ENCODE measurements at places on chromosomes 13 and 19.

DNA sequence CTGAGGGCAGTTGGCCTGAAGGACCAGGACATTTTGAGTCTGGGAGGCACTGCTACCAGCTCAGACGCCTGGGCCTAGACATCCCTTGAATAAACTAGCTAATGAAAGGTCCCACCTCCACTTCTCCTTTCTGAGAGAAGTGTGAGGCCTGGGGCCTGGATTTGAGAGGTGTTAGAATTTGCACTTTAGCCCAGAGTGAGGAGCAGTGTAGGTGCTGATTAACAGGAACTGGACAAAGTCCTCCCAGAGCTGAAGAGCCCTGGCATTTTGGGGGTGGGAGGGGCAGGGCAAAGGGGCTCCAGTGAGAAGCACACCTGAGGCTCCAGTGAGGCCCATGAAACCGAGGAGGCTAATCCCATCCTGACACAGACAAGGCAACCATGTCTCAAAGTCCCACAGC is 15.2 kb upstream of the SLC1A5 start:
- no peaks in the 10 kb centered on the region for H3K36me3 ChIP-seq
- no peaks in the 10 kb centered on the region for H3K27me3 ChIP-seq
- no peak overlapping the region for H3K4me3 ChIP-seq
- H3K27ac ChIP-seq: no peak overlapping the region
- no peak for DNase-seq

DNA sequence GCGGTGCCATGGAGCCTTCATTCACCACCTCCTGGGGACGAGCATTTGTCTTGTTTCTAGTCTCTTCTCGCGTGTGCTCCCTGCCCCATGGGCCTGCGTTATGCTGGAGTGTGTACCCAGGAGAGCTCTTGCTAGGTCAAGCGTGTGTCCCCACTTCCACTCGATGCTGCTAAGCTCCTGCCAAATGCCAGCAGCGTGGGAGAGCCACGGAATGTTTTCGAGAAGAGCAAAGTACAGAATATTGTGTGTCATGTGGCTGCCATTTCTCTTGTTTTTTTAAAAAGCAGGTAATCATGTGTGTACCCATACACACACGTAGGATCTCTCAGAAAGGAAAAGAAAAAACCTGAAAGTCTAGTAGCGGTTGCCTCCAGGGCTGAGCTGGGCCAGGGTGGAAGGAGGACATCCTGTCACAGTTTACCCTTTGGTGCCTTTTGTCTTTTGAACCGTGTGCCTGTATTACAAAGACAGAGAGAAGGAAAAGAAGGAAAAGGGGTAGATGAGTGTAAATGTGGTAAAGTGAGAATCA is 28.6 kb downstream of the PAK4 start:
- H3K27me3 ChIP-seq: no peaks in the 10 kb centered on the region
- peak overlapping the region; percentile 34 for H3K27ac ChIP-seq
- H3K4me3 ChIP-seq: no peak overlapping the region

GRCh38 chr13:39405596-39406205 is 197.3 kb downstream of the LHFPL6 start:
- H3K27ac ChIP-seq: no peak overlapping the region
- peaks cover 3% of the 10 kb centered on the region for H3K4me1 ChIP-seq
- H3K36me3 ChIP-seq: no peaks in the 10 kb centered on the region
- no peak for DNase-seq
- no peak overlapping the region for H3K4me3 ChIP-seq

- H3K4me3 ChIP-seq: no peak overlapping the region
- no peak for DNase-seq
- H3K27ac ChIP-seq: no peak overlapping the region
- peaks cover 5% of the 10 kb centered on the region for H3K4me1 ChIP-seq
- H3K27me3 ChIP-seq: no peaks in the 10 kb centered on the region
Measured at GRCh38 chr19:4425537-4425936, 23.1 kb downstream of the CHAF1A start.

GRCh38 chr13:77820431-77821149 is 98.0 kb downstream of the EDNRB start:
- DNase-seq: no peak
- no peaks in the 10 kb centered on the region for H3K27me3 ChIP-seq
- H3K4me3 ChIP-seq: no peak overlapping the region
- no peaks in the 10 kb centered on the region for H3K4me1 ChIP-seq

GRCh38 chr19:41575998-41576397 is at the start of gene CEACAM21:
Gene CEACAM21 (plus strand): TSS chr19:41576166. CDS start chr19:41576275, 109 bp downstream.
- DNase-seq: no peak
- peaks cover 11% of the 10 kb centered on the region for H3K27me3 ChIP-seq
- H3K36me3 ChIP-seq: no peaks in the 10 kb centered on the region

DNA sequence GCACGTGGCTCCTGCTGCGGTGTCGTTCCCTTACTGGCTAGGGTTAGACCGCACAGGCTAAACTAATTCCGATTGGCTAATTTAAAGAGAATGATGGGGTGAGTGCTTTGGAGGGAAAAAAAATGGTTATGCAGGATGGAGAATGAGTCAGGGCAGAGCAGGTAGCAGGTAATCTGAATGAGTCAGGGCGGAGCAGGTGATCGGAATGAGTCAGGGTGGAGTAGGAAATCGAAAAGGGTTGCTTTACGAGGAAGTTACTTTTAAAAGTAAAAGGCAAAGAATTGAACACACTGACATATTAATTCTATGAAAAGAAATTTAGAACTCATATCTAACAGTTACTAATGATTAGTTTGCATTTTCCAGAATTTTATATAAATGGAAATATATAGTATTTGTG is 335.5 kb downstream of the FOXO1 start:
- H3K27me3 ChIP-seq: no peaks in the 10 kb centered on the region
- H3K4me3 ChIP-seq: no peak overlapping the region
- H3K27ac ChIP-seq: no peak overlapping the region
- peaks cover 16% of the 10 kb centered on the region for H3K4me1 ChIP-seq
- DNase-seq: no peak

GRCh38 chr13:32838945-32839344 is 177.3 kb upstream of the KL start:
- H3K27me3 ChIP-seq: no peaks in the 10 kb centered on the region
- H3K4me3 ChIP-seq: no peak overlapping the region
- H3K36me3 ChIP-seq: no peaks in the 10 kb centered on the region
- no peaks in the 10 kb centered on the region for H3K4me1 ChIP-seq
- H3K27ac ChIP-seq: no peak overlapping the region
- DNase-seq: no peak

DNA sequence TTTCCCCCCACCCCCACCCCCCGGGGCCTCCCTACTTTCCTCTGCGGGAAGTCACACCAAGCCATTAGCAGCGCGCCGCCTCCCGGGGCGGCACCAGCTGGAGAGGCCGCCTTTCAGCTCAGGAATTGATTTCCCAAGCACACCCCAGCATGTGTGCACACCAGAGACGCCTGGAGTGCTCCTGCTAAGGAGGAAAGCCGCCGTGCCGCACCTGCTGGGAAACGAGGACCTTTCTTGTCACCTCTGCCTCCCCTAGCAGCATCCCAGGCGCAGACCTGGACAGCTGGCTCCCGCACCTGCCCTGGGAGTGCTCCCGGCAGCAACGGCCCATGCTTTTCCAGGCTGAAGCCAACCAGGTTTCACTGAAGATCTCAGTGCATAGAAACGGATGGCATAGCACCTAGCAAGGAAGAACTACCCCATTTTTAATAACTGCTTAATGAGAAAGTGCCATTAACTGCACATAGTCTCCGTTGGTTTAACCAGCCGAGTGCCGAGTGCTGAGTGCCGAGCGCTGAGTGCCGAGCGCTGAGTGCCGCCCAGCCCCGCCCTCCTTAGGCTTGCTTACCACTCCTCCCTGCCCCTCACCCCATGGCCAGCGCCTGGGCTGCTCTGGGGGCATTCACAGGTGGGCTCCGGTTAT is 165.0 kb downstream of the USP12 start:
- no peak for DNase-seq
- H3K4me3 ChIP-seq: peak overlapping the region; percentile 30
- no peak overlapping the region for H3K27ac ChIP-seq

- no peaks in the 10 kb centered on the region for H3K27me3 ChIP-seq
- no peaks in the 10 kb centered on the region for H3K4me1 ChIP-seq
- DNase-seq: no peak
- no peaks in the 10 kb centered on the region for H3K36me3 ChIP-seq
Measured at GRCh38 chr13:30871588-30872275, 34.3 kb upstream of the MEDAG start.

- H3K4me1 ChIP-seq: peaks cover 16% of the 10 kb centered on the region
- H3K27ac ChIP-seq: no peak overlapping the region
- H3K36me3 ChIP-seq: no peaks in the 10 kb centered on the region
- no peak for DNase-seq
- H3K27me3 ChIP-seq: no peaks in the 10 kb centered on the region
- H3K4me3 ChIP-seq: no peak overlapping the region
Measured at GRCh38 chr13:94660695-94661326, 51.5 kb downstream of the SOX21 start.

GRCh38 chr13:56924401-56924800 is 216.3 kb upstream of the PRR20A start:
- H3K4me3 ChIP-seq: no peak overlapping the region
- H3K36me3 ChIP-seq: no peaks in the 10 kb centered on the region
- H3K4me1 ChIP-seq: no peaks in the 10 kb centered on the region
- H3K27ac ChIP-seq: no peak overlapping the region

DNA sequence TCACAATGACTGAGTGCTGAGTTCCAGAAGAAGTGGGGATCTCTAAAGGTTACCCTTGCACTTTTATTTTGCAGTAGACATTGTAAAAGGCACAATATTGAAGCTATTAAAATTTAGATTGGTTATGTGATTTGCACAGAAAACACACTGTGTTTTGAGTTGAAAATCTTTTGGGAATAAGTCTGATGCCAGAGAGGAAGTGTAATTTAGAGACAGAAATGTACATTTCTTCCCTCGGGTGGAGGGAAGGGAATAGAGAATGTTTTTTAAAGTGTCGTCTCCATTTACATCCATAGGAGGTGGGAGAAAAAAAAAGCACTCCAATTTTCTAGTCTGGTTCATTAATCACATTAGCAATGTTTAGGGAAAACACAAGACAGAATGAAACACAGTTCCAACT is 465.8 kb downstream of the OLFM4 start:
- H3K4me1 ChIP-seq: no peaks in the 10 kb centered on the region
- no peak overlapping the region for H3K27ac ChIP-seq
- no peaks in the 10 kb centered on the region for H3K36me3 ChIP-seq
- no peak overlapping the region for H3K4me3 ChIP-seq
- no peaks in the 10 kb centered on the region for H3K27me3 ChIP-seq
- no peak for DNase-seq

DNA sequence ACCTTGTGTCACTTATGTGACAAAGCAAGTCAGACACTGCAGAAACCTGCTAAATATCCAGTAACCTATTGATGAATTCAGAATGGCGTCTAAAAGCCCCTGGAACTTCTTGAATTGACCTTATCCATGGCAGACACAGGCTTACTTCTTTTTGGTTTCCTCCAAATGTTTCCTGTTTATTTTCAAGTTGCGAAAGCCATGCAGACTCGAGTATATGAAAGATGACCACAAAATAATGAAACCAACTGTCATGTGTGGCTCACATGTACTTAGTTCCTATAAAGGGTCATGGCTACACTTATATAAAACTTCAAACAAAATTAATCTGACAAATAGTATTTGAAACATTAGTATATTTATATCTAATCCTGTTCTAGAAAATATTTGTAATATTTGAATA is 113.1 kb upstream of the FNDC3A start:
- H3K4me1 ChIP-seq: no peaks in the 10 kb centered on the region
- no peaks in the 10 kb centered on the region for H3K36me3 ChIP-seq
- H3K4me3 ChIP-seq: no peak overlapping the region

- H3K36me3 ChIP-seq: no peaks in the 10 kb centered on the region
- no peak overlapping the region for H3K4me3 ChIP-seq
- H3K4me1 ChIP-seq: no peaks in the 10 kb centered on the region
- H3K27ac ChIP-seq: no peak overlapping the region
- no peaks in the 10 kb centered on the region for H3K27me3 ChIP-seq
Measured at GRCh38 chr13:28438598-28439334, 56.2 kb downstream of the FLT1 start.

DNA sequence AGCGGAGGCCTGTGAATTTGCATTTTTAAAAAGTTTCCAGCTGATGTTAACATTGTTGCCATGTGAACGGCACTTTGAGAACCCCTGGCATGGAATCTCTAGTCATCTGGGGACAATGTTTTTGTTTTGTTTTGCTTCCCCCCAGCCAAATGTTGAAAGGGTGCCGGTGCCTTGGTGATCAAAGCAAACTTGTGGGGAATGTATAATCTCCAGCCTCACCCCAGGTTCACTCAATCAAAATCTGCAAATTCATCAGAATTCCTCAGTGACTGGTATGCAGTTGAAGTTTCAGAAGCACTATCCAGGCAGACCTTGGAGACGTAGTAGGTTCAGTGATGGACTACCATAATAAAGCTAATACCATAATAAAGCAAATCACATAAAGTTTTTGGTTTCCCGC is 428.7 kb downstream of the MYO16 start:
- H3K4me3 ChIP-seq: no peak overlapping the region
- no peak overlapping the region for H3K27ac ChIP-seq
- no peaks in the 10 kb centered on the region for H3K27me3 ChIP-seq
- H3K4me1 ChIP-seq: no peaks in the 10 kb centered on the region

DNA sequence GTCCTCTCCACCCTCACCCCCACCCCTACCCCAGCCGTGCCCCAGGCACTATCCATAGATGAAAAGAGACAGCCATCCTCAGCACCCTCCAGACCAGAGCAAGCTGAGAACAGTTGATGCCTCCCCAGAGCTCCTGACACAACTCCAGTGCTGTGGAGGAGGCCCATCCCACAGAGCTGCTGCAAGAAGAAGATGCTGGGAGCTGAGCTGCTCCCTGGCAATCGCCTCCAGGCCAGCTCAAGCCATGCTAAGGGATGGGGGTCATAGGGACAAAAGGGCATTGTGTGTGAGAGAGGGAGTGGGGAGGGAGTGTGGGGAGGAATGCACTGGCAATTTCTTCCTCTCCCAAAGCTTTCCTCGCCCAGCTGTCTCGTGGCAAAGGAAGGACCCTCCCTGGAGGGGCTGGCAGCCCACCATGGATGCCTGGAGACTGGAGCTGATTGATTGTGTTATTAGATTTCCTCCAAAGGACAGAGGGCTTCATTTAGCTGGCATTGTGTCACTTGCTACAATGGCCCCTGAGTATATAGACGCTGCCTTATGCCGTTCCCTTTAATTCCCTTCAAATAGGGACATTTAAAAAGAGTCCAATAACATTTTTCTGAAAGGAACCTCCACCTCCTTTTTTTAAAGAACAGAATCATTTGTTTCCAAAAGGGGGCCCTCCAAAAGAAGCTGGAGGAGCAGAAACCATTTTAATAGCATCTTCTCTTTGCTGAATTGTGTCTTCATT is 476.4 kb downstream of the FOXO1 start:
- no peaks in the 10 kb centered on the region for H3K36me3 ChIP-seq
- H3K4me1 ChIP-seq: peaks cover 24% of the 10 kb centered on the region
- H3K27ac ChIP-seq: peak overlapping the region; percentile 37
- no peak overlapping the region for H3K4me3 ChIP-seq

GRCh38 chr13:41675306-41675705 is 218.0 kb downstream of the RGCC start:
- peak overlapping the region; percentile 53 for H3K27ac ChIP-seq
- H3K4me1 ChIP-seq: peaks cover 10% of the 10 kb centered on the region
- H3K27me3 ChIP-seq: no peaks in the 10 kb centered on the region
- DNase-seq: no peak
- H3K36me3 ChIP-seq: peaks cover 5% of the 10 kb centered on the region
- no peak overlapping the region for H3K4me3 ChIP-seq
